ENCODE measurements at places on chromosomes 5 and 9. TPM values are rescaled to one million over a fixed set of nuclear protein-coding genes. Genes with fewer than 3 reads are reported as not detected.
A peak's percentile ranks its signal among the peaks of the same experiment; 100 is the strongest.

DNA sequence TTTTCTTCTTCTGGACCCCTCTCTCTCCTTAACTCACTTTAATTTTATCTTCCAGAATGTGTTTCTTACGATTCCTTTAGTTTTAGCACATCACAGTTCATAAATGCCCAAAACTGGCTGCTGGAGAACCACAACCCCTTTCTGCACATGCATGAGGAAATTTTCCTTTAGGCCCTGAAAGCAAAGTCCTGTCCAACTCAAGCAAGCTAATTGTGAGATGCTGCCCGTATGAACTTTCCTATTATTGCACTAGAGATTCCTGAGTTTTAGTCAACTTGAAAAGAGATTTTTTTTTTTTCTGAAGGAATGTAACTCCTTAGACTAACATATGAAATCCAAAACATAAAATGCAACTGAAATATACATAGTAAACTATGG is 52.1 kb upstream of the DAB2 start:
- H3K4me1 ChIP-seq, result no peaks in the 10 kb centered on the region
- no peak overlapping the region for H3K4me3 ChIP-seq
- H3K36me3 ChIP-seq, result no peaks in the 10 kb centered on the region
- no peak for DNase-seq

- no peak overlapping the region for H3K27ac ChIP-seq
- no peak overlapping the region for H3K4me3 ChIP-seq
- no peak for DNase-seq
- H3K27me3 ChIP-seq, result no peaks in the 10 kb centered on the region
- no peaks in the 10 kb centered on the region for H3K36me3 ChIP-seq
Observed at GRCh38 chr5:177610770-177611445, 11.0 kb downstream of the B4GALT7 start.

DNA sequence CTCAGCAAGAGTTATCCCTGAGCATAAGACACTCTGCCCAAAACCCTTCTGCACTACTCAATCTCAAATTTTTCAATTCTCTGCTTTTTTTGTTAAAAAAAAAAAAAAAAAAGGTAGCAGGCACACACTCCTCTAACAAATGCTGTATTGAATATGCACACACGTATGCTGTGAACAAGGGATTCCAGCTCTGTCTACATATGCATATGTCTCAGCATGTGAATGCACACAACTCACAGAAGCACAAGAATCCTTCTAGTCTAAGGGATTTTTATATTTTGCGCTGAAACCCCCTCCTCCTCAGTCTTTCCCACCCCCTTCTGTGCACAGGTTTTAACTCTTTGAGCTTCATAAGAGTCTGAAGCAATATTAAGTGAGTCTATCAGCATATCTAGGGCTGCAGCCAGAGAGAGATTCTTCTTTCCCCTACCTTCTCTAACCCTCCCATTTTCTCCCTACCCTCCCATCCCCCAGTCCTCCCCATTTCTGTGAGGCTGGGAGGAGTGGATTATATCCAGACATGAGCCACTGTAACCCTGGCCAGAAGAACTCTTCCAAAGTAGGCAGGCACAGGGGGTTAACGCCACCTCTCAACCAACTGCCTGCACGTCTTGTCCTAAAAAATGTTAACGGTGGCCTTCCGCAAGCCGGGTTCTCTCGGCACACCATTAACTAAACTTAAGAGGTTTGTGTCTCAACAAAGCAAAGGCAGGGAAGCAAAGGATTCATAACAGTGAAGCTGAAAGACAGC is 1.0 kb downstream of the GABRB2 start:
- no peak for DNase-seq
- H3K4me1 ChIP-seq, result peaks cover 12% of the 10 kb centered on the region
- H3K27me3 ChIP-seq, result peaks cover 58% of the 10 kb centered on the region

GRCh38 chr9:114803479-114804265 is 2.2 kb downstream of the TNFSF15 start:
- no peaks in the 10 kb centered on the region for H3K27me3 ChIP-seq
- DNase-seq, result no peak
- H3K4me3 ChIP-seq, result no peak overlapping the region
- H3K27ac ChIP-seq, result no peak overlapping the region
- no peaks in the 10 kb centered on the region for H3K36me3 ChIP-seq

GRCh38 chr5:38673671-38674071 is 117.2 kb upstream of the LIFR start:
- DNase-seq, result no peak
- no peaks in the 10 kb centered on the region for H3K27me3 ChIP-seq
- no peak overlapping the region for H3K27ac ChIP-seq
- H3K36me3 ChIP-seq, result no peaks in the 10 kb centered on the region

- no peak for DNase-seq
- 0 out of 2 replicates have a peak, but pooled peaks cover 2% of the 10 kb centered on the region for H3K4me1 ChIP-seq
- no peaks in the 10 kb centered on the region for H3K36me3 ChIP-seq
- H3K4me3 ChIP-seq, result no peak overlapping the region
- H3K27me3 ChIP-seq, result no peaks in the 10 kb centered on the region
- no peak overlapping the region for H3K27ac ChIP-seq
Observed at GRCh38 chr5:127838661-127839060, 135.5 kb downstream of the CCDC192 start.

DNA sequence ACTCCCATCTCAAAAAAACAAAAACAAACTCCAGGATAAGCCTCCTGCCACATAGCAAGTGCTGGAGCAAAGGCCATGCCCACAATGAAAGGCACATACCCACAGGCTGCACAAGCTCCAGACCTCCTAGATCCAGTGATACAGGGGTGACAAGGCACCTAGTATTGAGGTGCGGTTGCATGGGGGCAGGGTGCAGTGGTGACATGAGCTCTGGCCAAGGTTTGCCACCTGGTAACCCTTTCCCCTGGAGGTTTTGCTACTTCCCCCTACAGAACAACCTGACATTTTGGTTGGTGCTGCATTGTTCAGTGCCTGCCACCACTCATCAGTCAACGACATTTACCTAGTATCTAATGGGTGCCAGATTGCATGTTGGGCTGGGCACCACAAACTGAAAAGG is 14.5 kb downstream of the CDKN2AIPNL start:
- H3K4me3 ChIP-seq, result no peak overlapping the region
- H3K36me3 ChIP-seq, result peaks cover 6% of the 10 kb centered on the region
- H3K27me3 ChIP-seq, result no peaks in the 10 kb centered on the region

- no peak overlapping the region for H3K4me3 ChIP-seq
- no peaks in the 10 kb centered on the region for H3K4me1 ChIP-seq
- H3K36me3 ChIP-seq, result no peaks in the 10 kb centered on the region
- no peak for DNase-seq
Observed at GRCh38 chr5:63141591-63141990, 563.0 kb downstream of the LRRC70 start.

GRCh38 chr9:133162861-133163503 is 732 bp downstream of the GBGT1 start:
- H3K4me3 ChIP-seq, result peak overlapping the region; percentile 75
- no peaks in the 10 kb centered on the region for H3K36me3 ChIP-seq
- H3K27me3 ChIP-seq, result peaks cover 2% of the 10 kb centered on the region
- H3K4me1 ChIP-seq, result no peaks in the 10 kb centered on the region

GRCh38 chr5:72226950-72227349 is 93.1 kb downstream of the MRPS27 start:
- H3K36me3 ChIP-seq, result peaks cover 29% of the 10 kb centered on the region
- no peak for DNase-seq
- no peaks in the 10 kb centered on the region for H3K4me1 ChIP-seq
- no peaks in the 10 kb centered on the region for H3K27me3 ChIP-seq
- no peak overlapping the region for H3K4me3 ChIP-seq

GRCh38 chr9:93648181-93648580 is 71.8 kb downstream of the PHF2 start:
- no peaks in the 10 kb centered on the region for H3K27me3 ChIP-seq
- no peak for DNase-seq
- no peak overlapping the region for H3K27ac ChIP-seq

DNA sequence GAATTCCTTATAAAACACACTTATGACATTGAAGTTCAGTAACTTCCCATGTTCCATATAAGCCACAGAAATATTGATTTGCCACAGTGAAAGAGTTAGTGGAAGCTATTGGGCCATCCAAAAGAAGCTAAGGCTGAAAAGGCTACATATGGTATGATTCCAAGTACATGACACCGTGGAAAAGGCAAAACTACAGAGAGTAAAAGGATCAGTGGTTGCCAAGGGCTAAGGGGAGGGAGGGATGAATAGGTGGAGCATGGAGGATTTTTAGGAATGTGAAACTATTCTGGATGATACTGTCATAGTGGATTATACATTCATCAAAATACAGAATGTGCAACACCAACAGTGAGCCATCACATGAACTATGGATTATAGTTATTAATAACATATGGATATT is 109.7 kb downstream of the F2RL2 start:
- no peak overlapping the region for H3K27ac ChIP-seq
- DNase-seq, result no peak
- H3K4me1 ChIP-seq, result no peaks in the 10 kb centered on the region
- H3K27me3 ChIP-seq, result no peaks in the 10 kb centered on the region
- H3K36me3 ChIP-seq, result no peaks in the 10 kb centered on the region

GRCh38 chr9:105425816-105426433 is 21.9 kb upstream of the FSD1L start:
- H3K4me1 ChIP-seq, result no peaks in the 10 kb centered on the region
- no peaks in the 10 kb centered on the region for H3K27me3 ChIP-seq
- no peak overlapping the region for H3K27ac ChIP-seq
- no peak for DNase-seq

GRCh38 chr5:173622183-173623047 is 6.0 kb upstream of the BOD1 start:
- H3K4me3 ChIP-seq, result no peak overlapping the region
- no peak overlapping the region for H3K27ac ChIP-seq
- no peaks in the 10 kb centered on the region for H3K27me3 ChIP-seq
- H3K36me3 ChIP-seq, result no peaks in the 10 kb centered on the region

DNA sequence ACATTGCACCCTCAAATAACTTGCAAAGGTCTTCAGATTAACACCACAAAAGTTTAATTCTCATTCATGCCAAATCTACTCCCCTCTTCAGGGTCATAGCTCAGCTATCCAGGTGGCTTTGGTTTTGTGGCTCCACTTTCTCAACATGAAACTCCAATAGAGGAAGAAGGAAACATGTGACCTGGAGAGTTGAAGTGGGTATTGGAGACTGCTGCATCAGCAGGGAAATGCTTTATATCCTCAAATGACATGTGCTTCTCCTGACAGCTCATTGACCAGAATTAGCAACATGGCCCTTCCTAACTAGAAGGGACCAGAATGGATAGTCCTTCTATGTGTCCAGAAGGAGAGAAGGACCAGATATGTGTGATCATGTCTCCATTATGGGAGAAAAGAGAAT is 73.6 kb downstream of the TLR4 start:
- no peak overlapping the region for H3K27ac ChIP-seq
- peaks cover 7% of the 10 kb centered on the region for H3K4me1 ChIP-seq
- no peak overlapping the region for H3K4me3 ChIP-seq
- H3K36me3 ChIP-seq, result no peaks in the 10 kb centered on the region
- H3K27me3 ChIP-seq, result no peaks in the 10 kb centered on the region

- no peaks in the 10 kb centered on the region for H3K27me3 ChIP-seq
- H3K4me1 ChIP-seq, result no peaks in the 10 kb centered on the region
- H3K4me3 ChIP-seq, result no peak overlapping the region
Observed at GRCh38 chr5:157072508-157072907, 13.6 kb upstream of the HAVCR1 start.

DNA sequence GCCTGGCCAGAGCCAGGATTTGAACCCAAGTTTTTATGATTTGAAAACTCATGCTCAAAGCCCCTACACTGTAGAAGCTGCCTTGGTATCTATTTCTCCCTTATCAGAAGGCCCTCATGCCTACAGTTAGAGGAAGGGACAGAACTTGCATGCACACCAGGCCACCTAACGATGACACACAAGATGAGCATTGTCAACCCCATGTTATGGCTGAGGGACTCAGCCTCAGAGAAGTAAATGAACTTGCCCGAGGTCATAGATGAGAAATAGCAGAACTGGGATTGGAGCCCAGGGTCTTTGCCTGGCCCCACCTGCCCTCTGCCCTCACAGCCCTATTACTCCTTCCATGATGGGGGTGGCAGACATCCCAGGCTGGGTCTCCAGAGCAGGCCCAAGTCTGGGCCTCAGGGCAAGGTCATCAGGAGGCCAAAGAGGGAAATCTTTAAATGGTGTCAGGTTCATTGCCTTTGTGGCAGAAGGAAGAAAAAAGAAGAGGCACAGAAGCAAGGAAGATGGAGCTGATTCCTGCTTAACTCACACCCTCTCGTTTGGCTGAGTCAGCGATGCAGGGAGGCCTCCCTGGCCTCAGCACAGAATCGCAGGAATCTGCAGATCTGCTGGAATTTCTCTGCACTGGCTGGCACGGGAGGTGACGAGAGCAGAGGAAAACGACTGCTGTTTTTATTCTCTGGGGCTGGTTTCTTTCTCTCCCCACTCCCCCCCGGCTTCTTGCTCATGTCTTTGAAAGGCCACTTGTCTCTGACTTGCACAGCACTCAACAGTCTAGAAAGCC is 20.6 kb upstream of the CRB2 start:
- no peak overlapping the region for H3K27ac ChIP-seq
- no peaks in the 10 kb centered on the region for H3K36me3 ChIP-seq
- peaks cover 9% of the 10 kb centered on the region for H3K4me1 ChIP-seq
- no peaks in the 10 kb centered on the region for H3K27me3 ChIP-seq
- DNase-seq, result no peak
- H3K4me3 ChIP-seq, result no peak overlapping the region

GRCh38 chr5:61342071-61342501 is 10.0 kb downstream of the ZSWIM6 start:
- no peaks in the 10 kb centered on the region for H3K36me3 ChIP-seq
- H3K4me3 ChIP-seq, result no peak overlapping the region
- H3K27ac ChIP-seq, result no peak overlapping the region
- H3K4me1 ChIP-seq, result no peaks in the 10 kb centered on the region
- H3K27me3 ChIP-seq, result no peaks in the 10 kb centered on the region

- H3K36me3 ChIP-seq, result no peaks in the 10 kb centered on the region
- H3K27me3 ChIP-seq, result no peaks in the 10 kb centered on the region
- DNase-seq, result no peak
- H3K4me1 ChIP-seq, result no peaks in the 10 kb centered on the region
- H3K27ac ChIP-seq, result no peak overlapping the region
- H3K4me3 ChIP-seq, result no peak overlapping the region
Observed at GRCh38 chr5:174348311-174348981, 302.9 kb downstream of the NSG2 start.

The GHR gene
- total RNA-seq, result 0.19 TPM

The AIF1L gene
- total RNA-seq, result 153 TPM

The GOLM1 gene
- 88.9 TPM for total RNA-seq

The KCNMB1 gene
- total RNA-seq, result 0.10 TPM

The CFAP90 gene
- 0.39 TPM for total RNA-seq

The SLC24A2 gene
- 6.4 TPM for total RNA-seq

The SPARC gene
- total RNA-seq, result 438 TPM

The STK32A gene
- total RNA-seq, result 2.5 TPM

The LECT2 gene
- not detected for total RNA-seq

The TRPM6 gene
- total RNA-seq, result 0.99 TPM

The FOXD4L4 gene
- not detected for total RNA-seq

The MARCOL gene
- total RNA-seq, result not detected

The TRPM3 gene
- 9.7 TPM for total RNA-seq
